ENCODE measurements at places on chromosomes 1 and 21.

GRCh38 chr21:32197896-32198295 lies 81.0 kb downstream of the MIS18A start:
- no peak for DNase-seq

DNA sequence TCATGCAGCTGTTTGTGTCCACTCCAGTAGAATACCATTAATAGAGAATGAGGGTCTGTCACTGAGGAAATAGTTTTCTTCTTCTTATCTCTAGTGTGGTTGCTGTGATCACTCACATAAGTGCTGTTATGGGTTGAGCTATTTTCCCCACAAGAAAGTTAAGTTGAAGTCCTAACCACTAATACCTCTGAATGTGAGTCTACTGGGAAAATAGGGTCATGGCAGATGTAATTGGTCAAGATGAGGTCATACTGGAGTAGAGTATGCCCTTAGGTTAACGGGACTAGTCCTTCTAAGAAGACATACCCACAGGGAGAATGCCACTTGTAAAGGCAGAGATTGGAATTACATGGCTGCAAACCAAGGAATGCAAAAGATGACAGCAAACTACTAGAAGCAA lies 70.5 kb upstream of the COL24A1 start:
- DNase-seq = peak; percentile 39

DNA sequence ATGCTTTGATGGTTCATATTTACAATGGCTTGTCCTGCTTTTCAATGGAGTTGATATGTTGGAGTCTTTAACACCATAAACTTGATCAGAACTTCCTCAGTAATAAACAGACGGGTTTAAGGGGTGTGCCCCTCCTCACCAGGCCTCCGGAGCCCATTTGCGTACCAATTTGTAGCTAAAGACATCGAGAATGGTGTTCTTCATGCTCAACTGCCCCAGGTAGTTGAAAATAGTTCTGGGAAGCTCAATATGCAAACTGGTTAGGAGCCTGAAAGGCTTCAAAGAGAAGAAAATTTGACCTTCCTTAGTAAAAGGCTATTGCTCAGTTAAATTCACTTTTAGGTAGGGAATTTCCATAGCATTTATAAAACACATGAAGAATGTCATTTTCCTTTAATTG lies 68.1 kb upstream of the RRP15 start:
- no peak for DNase-seq

GRCh38 chr1:187490266-187490665 lies 661.5 kb downstream of the PLA2G4A start:
- no peak for DNase-seq

- peak; percentile 71 for DNase-seq
Measured at GRCh38 chr1:154221278-154222001, 685 bp downstream of the UBAP2L start.

- DNase-seq = peak; percentile 86
Measured at GRCh38 chr1:39102537-39103327, 76.6 kb downstream of the NDUFS5 start.

- no peak for DNase-seq
Measured at GRCh38 chr1:9198538-9199361, 35.8 kb upstream of the H6PD start.

GRCh38 chr1:2256435-2257244 lies 28.5 kb downstream of the SKI start:
- no peak for DNase-seq

DNA sequence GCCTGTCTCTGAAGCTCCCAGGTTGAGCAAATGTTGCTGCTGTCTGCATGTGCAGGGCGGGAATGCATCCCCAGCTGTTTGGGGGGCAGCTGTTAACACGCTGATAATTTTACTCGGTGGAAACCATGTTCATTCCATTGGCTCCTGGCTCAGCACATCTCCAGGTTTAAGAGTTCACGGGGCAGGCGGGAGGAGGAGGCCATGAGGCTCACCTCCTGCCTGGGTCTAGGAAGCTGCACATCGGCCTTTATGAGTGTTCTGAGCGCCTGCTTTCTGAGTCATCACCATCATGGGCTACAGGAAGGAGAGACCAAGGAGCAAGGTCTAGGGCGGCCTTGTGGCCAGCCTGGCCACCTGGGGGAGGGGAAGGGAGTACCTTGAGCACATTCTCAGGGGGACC lies 29.7 kb downstream of the AJAP1 start:
- no peak for DNase-seq

- no peak for DNase-seq
Measured at GRCh38 chr1:153357076-153357852, 390 bp upstream of the S100A9 start.

All from OCI-M1 (cell line).